ENCODE measurements at places on chromosomes 7 and 10. TPM values are rescaled to one million over a fixed set of nuclear protein-coding genes. Genes with fewer than 3 reads are reported as not detected.

Gene PGAM2
- total RNA-seq, result not detected

DNA sequence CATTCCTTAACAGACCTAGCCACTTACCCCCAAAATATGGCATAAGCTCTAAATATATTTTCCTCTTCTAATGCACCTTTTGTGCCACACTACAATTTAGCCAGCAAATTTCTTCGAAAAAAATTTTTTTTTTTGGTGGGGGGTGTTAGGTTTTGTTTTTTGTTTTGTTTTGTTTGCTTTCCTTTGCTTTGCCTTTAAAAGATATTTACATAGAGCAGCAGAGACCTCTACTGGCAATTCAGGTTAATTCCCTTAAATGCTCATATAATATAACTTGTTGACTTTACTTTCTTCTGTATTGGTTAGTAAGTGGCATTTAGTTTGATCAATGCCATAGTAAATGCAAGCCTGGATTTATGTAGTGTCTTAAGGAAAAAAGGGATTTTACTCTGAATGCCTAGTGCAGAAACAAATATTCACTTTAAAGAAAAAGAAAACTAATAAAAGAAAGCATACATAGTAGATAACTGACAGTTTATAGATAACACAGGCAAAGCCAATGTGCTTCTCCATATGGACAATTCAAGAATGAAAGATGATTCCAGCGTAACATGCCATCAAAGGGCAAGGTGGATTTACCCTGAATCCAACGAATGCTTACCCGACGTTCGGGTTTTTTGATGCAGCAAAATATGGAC lies 1250.6 kb downstream of the GATA3 start:
- no peak overlapping the region for H3K4me3 ChIP-seq
- H3K27ac ChIP-seq, result no peak overlapping the region
- H3K4me1 ChIP-seq, result no peaks in the 10 kb centered on the region

Gene WDR91
- total RNA-seq, result 11.5 TPM

GRCh38 chr7:30367561-30367960 lies 83.2 kb downstream of the ZNRF2 start:
- no peaks in the 10 kb centered on the region for H3K36me3 ChIP-seq
- no peaks in the 10 kb centered on the region for H3K4me1 ChIP-seq
- H3K27ac ChIP-seq, result no peak overlapping the region
- no peak for DNase-seq
- no peaks in the 10 kb centered on the region for H3K27me3 ChIP-seq

Gene C7orf33
- total RNA-seq, result 0.23 TPM

Gene GPR15LG
- total RNA-seq, result not detected

Gene RAPGEF5
- 20.7 TPM for total RNA-seq

- no peak for DNase-seq
- no peak overlapping the region for H3K4me3 ChIP-seq
- no peak overlapping the region for H3K27ac ChIP-seq
Measured at GRCh38 chr7:46290374-46291049, 369.4 kb upstream of the IGFBP3 start.

GRCh38 chr10:5975641-5976473 lies 1.5 kb downstream of the IL15RA start:
- DNase-seq, result no peak
- peaks cover 10% of the 10 kb centered on the region for H3K4me1 ChIP-seq
- H3K4me3 ChIP-seq, result no peak overlapping the region
- no peaks in the 10 kb centered on the region for H3K36me3 ChIP-seq
- peaks cover 3% of the 10 kb centered on the region for H3K27me3 ChIP-seq

Gene FAM200A
- total RNA-seq, result 5.2 TPM

DNA sequence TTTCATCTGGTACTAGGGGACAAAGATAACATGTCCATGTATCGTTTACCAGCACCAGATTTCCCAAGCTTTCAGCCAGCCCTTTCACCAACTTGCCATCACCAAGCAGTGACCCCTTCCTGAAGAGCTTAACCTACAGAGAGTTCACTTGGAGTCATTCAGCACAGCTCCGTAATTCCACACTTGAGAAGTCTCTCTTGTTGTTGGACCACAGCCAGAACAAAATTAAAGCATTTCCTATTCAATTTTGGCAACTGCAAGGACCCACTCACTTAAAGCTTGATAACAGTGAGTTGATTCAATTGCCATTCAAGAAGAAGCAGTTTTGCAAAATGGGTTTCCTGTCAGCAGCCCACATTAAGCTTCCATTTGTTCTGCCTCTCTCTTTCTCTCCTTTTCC lies 88.5 kb upstream of the LRRTM3 start:
- H3K27ac ChIP-seq, result no peak overlapping the region
- no peak for DNase-seq
- no peak overlapping the region for H3K4me3 ChIP-seq
- H3K36me3 ChIP-seq, result no peaks in the 10 kb centered on the region
